AG10803 (cell line): ENCODE measurements at places on chromosomes 4 and X.

GRCh38 chr4:624705-625590, at the start of gene PDE6B:
PDE6B (plus strand) TSS chr4:625573; CDS start chr4:625627, 54 bp downstream.
- DNase-seq, result no peak

DNA sequence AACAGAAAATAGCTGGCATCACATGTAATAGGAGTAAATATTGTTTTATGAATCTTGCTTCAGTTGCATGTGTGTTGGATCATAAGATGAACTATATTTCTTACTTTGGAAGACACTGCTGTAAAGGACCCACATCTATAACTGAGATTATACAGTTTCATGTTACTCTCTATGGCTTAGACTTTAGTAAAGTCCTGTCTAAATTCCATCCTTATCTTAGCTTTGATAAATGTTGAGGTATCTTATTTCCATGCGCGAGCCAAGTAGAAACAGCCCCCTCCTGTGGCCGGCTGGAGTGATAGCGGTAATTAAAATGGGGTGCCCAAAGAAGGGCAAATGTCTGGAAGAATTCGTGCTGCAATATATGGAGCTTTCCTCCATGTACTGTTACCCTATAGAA, 43.0 kb downstream of the CCDC158 start:
- peak; percentile 17 for DNase-seq

DNA sequence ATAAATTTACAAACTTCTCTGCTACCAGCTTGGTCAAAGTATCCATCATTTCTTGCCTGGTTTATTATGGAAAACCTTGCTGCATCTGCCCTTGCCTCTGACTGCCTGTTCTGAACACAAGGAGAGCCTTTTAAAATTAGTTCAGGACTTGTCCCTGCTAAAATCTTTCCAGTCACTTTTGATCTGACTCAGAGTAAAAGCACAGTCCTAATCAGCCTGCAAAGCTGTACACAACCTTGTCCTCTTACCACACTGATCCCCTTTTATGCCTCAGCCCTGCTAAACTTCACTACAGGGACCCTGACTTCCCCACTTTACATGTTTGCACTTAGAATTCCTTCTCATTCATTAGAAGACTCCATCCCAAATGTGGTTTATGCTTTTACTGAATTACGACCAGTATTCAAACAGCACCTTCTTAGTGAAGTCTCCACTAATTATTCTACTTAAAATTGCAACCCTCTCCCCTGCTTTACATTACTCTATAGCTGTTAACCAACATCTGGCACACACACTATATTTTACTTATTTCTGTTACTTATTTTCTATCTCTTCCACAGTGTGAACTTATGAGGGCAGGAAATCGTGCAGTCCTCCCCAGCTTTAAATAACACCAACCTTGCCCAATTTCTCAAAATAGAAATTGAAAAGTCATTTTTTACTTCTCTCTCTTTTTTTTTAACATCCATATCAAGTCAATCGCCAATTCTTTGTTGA, 6.3 kb downstream of the GABRA4 start:
- DNase-seq, result no peak

GRCh38 chr4:165319030-165319429, 8.4 kb upstream of the MSMO1 start:
- no peak for DNase-seq

DNA sequence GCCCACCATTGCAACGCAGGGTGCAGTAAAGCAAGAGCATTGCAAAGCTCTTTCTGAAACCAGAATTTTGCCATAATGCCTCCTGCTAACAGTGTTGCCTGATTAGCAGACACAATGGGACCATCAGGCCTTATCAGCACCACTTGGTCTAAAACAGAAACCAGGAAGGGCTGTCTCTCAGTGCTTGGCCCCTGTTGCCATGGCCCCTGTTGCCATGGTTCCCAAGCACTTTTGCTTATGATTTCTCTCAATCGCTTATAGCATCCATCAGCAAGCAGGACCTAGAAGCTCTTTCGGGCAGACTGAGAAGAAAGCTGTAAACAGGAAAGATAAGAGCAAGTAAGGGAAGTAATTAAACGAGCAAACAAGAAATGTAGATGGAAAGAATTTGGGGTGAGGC, 36.8 kb downstream of the RTL5 start:
- DNase-seq, result no peak

DNA sequence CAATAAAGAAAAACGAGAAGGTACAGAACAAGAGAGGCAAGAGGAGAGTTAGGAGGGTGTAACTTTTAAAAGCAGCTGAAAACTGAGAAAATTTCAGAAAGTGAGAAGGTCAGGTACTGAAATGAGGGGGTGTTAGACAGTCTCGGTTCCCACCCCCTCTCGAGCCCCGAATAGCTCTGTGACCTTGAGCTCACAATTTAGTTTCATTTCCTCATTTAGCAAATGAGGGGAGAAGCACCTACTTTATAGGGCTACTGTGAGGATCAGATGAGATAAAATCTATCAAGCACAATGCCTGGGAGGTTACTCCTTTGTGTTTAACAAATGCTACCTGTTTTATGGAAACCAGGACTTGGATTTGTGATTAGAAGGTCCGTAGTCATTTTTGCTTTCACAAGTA, 4.9 kb downstream of the UGT8 start:
- no peak for DNase-seq

GRCh38 chrX:17527135-17527701, 152.2 kb downstream of the NHS start:
- no peak for DNase-seq

GRCh38 chr4:69831646-69832325, 28.2 kb downstream of the SULT1E1 start:
- DNase-seq, result no peak

DNA sequence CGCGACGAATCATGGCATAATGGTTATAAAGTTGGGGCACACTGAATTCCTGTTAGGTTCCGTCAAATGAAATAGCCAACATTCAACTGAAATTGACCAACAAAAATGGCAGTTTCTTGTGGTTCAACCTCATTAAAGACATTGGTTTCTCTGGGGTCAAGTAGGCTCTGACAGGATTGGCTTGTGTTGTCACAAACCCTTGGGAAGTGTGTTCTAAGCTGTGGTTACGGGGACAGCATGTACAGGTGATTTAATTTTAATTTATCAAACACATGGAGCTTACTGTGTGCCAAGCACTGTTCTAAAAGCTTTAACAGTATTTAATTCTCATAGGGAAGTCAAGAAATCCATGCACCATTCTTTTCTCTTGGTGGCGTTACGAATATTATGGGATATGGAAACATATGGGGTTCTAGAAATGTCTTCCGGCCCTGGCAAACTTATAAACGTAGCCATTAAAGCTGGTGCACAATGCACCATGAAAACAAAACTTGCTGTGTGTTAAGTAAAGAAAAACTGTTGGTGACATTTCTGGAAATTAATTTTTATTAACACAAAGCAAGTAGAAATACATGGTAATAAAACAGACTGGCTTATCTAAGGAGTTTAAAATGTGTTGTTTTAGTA, 891 bp downstream of the XK start:
- DNase-seq, result no peak

DNA sequence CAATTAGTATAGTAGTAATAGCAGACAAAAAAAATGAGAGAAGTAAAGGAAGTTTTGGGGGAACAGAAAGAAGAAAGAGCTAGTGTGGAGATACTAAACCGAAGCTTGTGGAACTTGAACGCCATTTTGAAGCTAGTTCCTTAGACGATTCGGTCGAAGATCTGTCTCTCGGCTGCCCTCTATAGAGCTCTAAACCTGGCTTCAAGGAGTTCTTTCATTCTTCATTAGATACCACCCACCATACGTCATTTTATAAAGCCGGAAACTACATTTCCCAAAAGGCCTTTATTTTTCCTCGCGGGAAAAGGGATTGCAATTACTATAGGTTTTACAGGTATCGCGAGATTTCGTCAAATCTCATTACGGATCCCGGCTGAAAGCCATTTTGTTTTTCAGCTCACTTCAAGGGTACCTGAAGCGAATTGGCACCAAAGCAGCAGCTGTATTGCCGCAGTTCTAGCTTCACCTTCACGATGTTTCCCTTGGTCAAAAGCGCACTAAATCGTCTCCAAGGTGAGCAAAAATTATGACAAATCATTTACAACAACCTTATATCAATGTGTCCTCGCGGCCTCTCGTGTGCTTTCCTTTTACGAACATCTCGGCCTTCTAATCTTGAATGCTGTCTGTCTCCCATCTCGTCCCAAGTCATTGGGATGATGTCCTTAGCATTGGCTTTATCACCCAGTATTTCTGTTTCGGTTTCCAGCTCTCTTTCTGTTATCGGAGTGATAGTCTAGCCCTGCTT, at the start of gene COX7B:
Gene COX7B (plus strand): TSS at position 388 of the 748 bp plus-strand sequence. CDS start 86 bp downstream, at position 474.
- peak; percentile 95 for DNase-seq

DNA sequence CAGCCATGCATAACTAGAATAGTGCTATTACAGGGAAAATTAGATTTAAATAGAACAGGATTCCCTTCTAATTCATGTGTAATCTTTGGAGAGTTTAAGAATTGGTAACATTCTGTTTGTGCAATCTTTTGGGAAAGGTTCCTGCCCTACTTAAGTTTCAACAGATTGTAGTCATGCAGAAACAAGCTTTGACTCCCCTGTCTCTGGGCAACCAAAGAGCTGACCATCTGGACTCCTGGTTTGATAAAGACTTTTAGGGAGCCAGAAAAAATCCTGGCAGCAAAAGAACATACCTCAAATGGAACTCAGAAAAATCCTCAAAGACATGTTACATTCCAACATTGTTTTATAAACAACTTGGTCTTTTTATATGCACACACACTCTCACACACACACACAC, 191.1 kb upstream of the NEIL3 start:
- DNase-seq, result peak; percentile 100

GRCh38 chrX:31323658-31324057, 251.8 kb upstream of the FTHL17 start:
- DNase-seq, result no peak

DNA sequence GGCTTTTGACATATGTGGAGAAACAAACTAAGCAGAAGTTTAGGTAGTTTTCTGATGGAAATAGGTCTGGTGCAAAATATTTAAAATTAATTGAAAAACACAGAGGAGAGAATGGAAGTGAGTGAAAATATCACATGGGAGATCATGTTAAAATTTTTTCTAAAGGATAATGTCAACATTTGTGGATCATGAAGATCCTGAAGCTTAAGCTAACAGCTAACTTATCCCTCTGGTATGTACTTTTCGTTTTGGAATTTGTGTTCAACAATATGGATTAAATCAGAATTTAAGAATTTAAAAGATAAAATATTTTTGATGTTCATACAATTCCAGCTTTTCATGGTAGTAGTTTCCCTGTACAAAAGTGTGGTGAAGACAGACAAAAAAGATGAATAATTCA, 572.8 kb upstream of the FAM241A start:
- DNase-seq, result no peak

GRCh38 chr4:176533159-176533558, 213.4 kb downstream of the SPCS3 start:
- DNase-seq, result no peak

GRCh38 chr4:32133734-32134133, 1413.6 kb downstream of the PCDH7 start:
- no peak for DNase-seq

- DNase-seq, result no peak
Observed at GRCh38 chrX:130716346-130716745, 186.7 kb downstream of the ENOX2 start.

DNA sequence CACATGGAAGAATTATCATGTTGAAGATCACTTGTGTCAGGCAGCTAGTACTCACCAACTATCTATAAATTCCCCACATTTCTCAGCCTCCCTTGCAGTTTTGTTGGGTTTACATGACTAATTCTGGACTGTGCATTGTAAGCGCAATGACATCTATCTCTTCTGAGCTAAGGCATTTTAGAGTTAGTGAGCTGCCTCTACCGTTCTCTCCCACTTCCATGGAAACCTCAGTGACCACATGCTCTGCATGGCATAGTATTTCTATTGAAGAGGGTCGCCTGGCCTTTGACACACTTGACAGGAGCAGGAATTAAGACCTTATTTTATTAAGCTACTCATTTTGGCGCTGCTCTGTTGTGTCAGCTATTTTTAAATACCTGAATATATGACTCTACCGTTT, 67.5 kb upstream of the NPY2R start:
- DNase-seq, result no peak

DNA sequence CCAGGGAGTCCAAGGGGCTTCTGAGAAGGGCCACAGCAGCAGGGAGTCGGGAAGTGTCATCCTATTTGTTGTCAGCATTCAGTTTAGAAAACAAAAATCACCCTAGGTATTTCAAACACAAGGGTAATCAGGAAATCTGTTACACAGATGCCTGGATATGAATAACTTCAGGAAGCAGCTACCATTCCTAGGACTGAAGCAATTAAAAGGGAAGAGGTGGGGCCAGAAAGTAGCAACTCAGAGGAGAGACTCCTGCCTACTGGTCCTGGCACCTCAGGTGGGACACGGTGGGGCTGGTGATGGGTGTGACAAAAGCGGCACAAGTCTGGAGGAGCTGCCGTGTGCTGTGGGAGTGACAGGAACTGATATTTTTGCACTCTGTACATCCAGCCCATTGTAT, 107.9 kb downstream of the PDGFRA start:
- DNase-seq, result no peak

DNA sequence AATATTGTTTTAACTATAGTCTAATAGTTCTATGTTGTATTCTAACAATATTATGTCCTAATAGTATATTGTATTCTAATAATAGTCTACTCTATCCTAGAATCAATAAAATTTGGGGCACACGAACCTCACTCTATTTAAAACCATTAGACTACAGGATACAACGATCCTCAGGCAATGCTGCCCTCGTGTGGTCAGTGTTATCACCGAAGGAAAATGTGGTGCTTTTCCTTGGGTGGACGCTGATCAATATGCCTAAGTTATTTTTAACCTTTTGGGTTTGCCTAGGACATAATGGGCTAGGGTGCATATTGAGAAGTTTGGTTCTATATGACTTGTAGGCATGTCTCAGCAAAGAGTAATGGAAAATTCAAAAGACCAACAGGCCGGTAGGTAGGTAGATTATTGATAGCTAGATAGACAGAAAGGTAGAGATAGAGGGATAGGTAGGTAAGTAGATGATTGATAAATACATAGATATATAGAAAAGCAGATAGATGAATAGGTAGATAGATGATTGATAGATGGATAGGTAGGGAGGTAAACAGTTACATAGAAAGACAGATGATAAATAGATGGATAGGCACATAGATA, 75.1 kb downstream of the PRKX start:
- peak; percentile 34 for DNase-seq

GRCh38 chr4:40492691-40493090, 137.0 kb downstream of the RBM47 start:
- no peak for DNase-seq

DNA sequence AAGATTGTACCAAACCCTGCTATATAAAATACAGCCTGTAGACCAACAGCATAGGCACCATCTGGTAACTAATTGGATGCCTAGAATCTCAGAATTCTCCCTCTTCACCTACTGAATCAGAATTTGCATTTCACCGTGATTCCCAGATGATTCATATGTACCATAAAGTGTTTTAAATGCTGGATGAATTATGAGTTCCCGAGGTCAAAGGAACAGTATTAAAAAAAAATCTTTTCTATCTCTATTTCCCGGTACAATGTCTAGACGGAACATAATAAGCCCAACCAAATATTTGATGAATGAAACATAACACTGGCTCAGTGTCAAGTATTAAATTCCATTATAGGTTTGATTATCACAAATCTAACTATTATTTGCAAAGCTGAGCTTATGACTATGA, 280.0 kb downstream of the ANKRD50 start:
- no peak for DNase-seq

GRCh38 chr4:184684491-184685189, 35.1 kb downstream of the PRIMPOL start:
- peak; percentile 29 for DNase-seq

- DNase-seq, result peak; percentile 39
Observed at GRCh38 chr4:147833254-147833653, 101.4 kb downstream of the ARHGAP10 start.
